Daoy (cell line): ENCODE measurements at places on chromosomes 2 and 18. TPM values are rescaled to one million over a fixed set of nuclear protein-coding genes. Genes with fewer than 3 reads are reported as not detected.

Gene RESP18
- total RNA-seq, result not detected in 2 replicates

Gene CRYBA2
- total RNA-seq, result 2.2 and 4.3 TPM in 2 replicates

Gene MMADHC
- total RNA-seq, result 258 and 278 TPM in 2 replicates

Gene MYO5B
- total RNA-seq, result 2.8 and 3.1 TPM in 2 replicates

Gene DYNC2LI1
- total RNA-seq, result 24.7 and 31.7 TPM in 2 replicates

Gene VAMP5
- total RNA-seq, result 2.1 and 2.6 TPM in 2 replicates

Gene ESCO1
- 17.3 and 21.0 TPM in 2 replicates for total RNA-seq

Gene ARHGAP15
- 0.51 and 1.4 TPM in 2 replicates for total RNA-seq

Gene CHPF
- 51.1 and 69.0 TPM in 2 replicates for total RNA-seq

Gene COL6A3
- 268 and 296 TPM in 2 replicates for total RNA-seq

Gene AMER3
- total RNA-seq, result not detected in 2 replicates

Gene GCG
- total RNA-seq, result not detected in 2 replicates

Gene TMEM178A
- total RNA-seq, result 1.3 and 1.4 TPM in 2 replicates

Gene ASPRV1
- 0.80 and 1.2 TPM in 2 replicates for total RNA-seq

Gene FIGN
- total RNA-seq, result 0.57 and 5.8 TPM in 2 replicates
